ENCODE measurements at places on chromosomes 4 and X. TPM values are rescaled to one million over a fixed set of nuclear protein-coding genes. Genes with fewer than 3 reads are reported as not detected.

DNA sequence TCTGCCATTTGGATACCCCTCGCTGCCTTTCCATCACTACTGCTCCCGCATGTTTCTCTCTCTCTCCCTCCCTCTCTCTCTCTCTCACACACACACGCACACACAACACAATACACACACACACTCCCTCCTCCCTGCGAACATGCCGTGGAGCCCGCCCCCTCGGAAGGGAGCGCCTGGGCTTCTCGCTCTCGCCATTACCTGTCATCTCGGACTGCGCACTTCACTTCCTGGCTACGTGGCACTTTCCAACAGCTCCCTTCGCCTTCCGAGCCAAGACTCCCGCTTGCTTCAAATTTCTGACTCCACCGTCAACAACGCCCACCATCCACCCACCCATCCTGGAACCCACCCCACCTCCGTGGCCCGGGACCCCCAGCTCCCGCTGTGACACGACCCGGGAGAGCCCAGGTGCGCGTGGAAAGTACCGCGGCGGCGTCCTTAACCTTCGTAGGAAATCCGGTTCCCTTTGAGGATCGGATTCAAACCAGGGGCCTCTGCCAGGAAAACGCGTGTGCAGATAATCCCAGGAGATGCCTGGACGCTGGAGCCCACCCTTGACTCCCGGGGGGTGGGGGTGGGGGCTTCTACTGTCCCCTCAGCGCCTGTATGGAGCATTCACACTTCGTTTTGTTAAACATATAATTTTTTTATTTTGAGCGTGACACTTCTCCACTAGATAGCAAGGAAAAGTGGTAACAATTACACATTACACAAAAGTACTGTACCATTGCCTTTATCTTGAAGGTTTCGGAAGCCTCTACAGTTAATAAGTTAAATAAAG lies 12.5 kb downstream of the ARX start:
- H3K4me1 ChIP-seq: no peaks in the 10 kb centered on the region
- DNase-seq: no peak
- no peaks in the 10 kb centered on the region for H3K36me3 ChIP-seq
- H3K27me3 ChIP-seq: no peaks in the 10 kb centered on the region

- H3K27me3 ChIP-seq: no peaks in the 10 kb centered on the region
- H3K27ac ChIP-seq: no peak overlapping the region
- H3K4me1 ChIP-seq: no peaks in the 10 kb centered on the region
Observed at GRCh38 chrX:100207331-100208024, 202.6 kb downstream of the PCDH19 start.

DNA sequence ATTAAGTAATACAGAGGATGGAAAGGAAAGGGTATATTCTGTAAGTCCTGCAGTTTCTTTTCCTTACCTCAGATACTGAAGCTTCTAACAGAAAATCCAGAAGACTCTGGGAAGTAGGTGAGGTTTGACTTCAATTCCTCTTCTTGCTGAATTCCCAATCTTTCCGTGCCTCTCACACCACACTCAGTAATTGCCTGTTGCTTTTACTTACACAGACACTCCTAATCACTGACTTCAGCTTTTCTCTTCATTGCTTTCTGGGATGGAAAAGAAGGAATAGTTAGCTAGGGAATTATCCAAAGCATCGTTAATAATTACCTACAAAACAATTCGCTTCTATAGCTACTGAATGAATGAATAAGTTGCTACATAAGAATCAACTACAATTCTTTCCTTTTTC lies 163.6 kb downstream of the FBXO8 start:
- no peak overlapping the region for H3K27ac ChIP-seq
- no peaks in the 10 kb centered on the region for H3K36me3 ChIP-seq
- H3K27me3 ChIP-seq: no peaks in the 10 kb centered on the region
- no peak overlapping the region for H3K4me3 ChIP-seq
- H3K4me1 ChIP-seq: no peaks in the 10 kb centered on the region

DNA sequence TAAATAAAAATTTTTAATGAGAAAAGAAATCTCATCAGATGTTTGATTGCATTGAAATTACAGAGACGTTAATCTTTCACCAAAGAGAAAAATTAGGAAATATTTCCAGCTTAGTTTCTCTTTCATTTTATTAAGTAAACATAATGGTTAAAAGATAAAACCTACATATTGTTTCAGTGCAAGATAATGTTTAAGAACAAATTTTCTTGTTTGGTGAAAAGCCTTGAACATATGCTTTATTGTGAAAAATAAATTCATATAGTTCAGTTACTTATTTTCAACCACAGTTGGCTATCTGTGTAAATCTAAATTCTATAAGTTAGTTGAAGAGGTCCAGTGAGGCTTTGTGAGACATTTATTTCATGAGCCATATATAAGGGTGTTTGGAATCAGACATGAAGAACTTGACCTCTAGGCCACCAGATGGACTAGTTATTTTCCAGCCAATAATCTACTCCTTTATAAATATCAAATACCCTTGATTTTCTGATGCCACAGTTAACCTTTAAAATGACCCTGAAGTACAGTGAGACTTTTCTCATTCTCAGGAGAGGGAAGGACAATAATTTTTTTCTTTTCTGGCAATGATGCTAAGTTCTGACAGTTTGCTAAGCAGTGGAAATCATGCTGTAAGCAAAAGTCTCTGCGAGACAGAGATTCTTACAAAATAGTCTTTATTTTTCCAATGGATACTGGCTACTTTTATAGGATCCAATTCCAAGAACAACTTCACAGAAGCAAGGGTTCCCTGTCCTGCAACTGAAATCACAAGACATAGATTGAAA lies 2.5 kb downstream of the ARSJ start:
- H3K4me3 ChIP-seq: no peak overlapping the region
- no peaks in the 10 kb centered on the region for H3K27me3 ChIP-seq
- no peak overlapping the region for H3K27ac ChIP-seq
- no peaks in the 10 kb centered on the region for H3K36me3 ChIP-seq

DNA sequence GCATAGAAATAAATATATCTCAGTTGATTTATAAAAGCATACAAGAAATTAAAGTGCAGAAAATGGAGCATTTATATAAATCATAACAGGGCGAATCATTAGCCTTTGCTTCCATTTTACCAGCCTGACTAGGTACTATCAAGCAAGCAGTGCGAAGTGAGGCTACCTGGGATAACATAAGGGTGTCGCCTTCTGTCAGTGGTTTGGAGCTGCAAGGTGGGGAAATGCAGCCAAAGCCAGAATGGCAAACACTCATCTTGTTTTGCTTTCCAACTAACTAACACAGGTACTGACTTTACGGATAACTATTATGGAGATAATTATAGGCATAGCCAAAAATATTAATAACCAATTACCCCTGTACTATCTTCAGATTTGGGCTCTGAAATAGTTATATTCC lies 1459.8 kb downstream of the RAPGEF2 start:
- no peak overlapping the region for H3K27ac ChIP-seq
- no peak overlapping the region for H3K4me3 ChIP-seq
- no peaks in the 10 kb centered on the region for H3K36me3 ChIP-seq
- H3K4me1 ChIP-seq: no peaks in the 10 kb centered on the region
- no peaks in the 10 kb centered on the region for H3K27me3 ChIP-seq

GRCh38 chrX:153903991-153904957 lies at the start of gene AVPR2:
AVPR2 (plus strand) TSS chrX:153904673; CDS start chrX:153905146, 473 bp downstream.
- H3K4me3 ChIP-seq: no peak within 1 kb of the TSS
- no peak for DNase-seq
- peaks cover 9% of the 10 kb centered on the region for H3K4me1 ChIP-seq
- H3K27ac ChIP-seq: no peak within 1 kb of the TSS
- H3K36me3 ChIP-seq: no peaks in the 10 kb centered on the region

Gene TRPC3
- total RNA-seq: not detected

Measured in GM12878 (cell line).